ENCODE measurements at places on chromosomes 2 and 18.

GRCh38 chr18:50192995-50193795 lies 1.8 kb downstream of the MYO5B start:
- DNase-seq: no peak

GRCh38 chr2:10202131-10202665 lies 79.7 kb downstream of the RRM2 start:
- DNase-seq: no peak

GRCh38 chr2:97743913-97744312 lies 30.5 kb downstream of the ZAP70 start:
- DNase-seq: no peak

DNA sequence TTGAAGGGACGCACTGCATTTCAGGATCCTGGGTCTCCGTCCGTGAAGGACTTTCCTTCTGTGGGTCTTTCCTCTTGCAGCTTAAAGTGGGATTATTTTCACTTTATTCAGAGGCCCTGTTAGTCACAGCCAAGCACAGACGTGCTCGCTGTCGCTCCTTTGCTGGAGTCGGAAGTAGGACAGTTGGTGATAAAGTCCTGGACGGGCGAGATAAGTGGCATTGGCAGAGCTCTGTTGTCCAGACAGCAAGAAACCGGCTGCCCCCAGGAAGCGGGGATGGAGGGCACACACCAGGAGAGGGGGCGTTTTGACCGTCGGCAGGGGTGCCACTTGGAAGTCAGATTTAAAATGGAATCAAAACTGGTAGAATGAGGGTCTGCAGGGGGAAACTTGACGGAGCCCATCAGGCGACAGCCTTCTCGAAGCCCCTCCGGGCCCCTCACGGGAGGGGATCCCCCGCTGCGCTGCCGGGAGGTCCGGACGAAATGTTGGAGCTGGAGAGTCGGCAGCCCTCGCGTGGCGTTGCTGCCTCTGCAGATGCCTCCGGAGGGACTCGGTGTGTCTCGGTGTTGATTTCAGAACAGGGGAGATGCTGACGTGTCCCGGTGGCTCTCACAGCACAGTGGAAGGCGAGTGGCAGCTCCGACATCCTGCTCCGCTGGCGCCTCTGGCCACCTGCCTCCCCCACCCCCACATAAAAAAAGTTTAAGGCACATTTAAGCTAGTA lies 124.2 kb downstream of the NFATC1 start:
- peak; percentile 42 for DNase-seq

GRCh38 chr2:11758647-11759046 lies 12.2 kb downstream of the LPIN1 start:
- no peak for DNase-seq

GRCh38 chr18:3458378-3458777 lies 8.4 kb downstream of the TGIF1 start:
- no peak for DNase-seq

GRCh38 chr2:174780191-174780840 lies 16.0 kb upstream of the CHRNA1 start:
- DNase-seq: no peak

- no peak for DNase-seq
Measured at GRCh38 chr2:98516571-98516970, 71.9 kb downstream of the INPP4A start.

DNA sequence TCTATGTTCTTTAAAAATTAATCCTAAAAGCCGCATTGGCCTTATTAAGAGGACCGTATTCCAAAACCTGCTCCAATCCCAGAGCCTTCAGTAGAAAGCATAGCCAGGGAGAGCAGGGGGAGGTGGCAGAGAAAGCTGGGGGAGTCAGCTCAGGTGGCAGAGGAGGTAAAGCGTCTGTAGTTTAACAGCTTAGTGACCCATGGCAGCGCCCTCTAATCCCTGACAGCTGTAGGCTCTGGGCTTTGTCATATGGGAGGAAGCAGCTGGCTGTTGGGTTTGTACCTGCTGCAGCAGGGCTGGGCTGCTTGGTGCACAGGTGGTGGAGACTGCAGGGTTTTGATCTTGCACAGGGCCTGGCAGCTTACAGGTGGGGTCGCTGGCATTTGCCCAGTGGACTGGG lies 50.6 kb downstream of the THNSL2 start:
- no peak for DNase-seq

Data from activated CD4-positive, alpha-beta T cell treated with anti-CD3 and anti-CD28 coated beads for 4 hours (primary cell).